ENCODE measurements at places on chromosomes 7 and 10.

DNA sequence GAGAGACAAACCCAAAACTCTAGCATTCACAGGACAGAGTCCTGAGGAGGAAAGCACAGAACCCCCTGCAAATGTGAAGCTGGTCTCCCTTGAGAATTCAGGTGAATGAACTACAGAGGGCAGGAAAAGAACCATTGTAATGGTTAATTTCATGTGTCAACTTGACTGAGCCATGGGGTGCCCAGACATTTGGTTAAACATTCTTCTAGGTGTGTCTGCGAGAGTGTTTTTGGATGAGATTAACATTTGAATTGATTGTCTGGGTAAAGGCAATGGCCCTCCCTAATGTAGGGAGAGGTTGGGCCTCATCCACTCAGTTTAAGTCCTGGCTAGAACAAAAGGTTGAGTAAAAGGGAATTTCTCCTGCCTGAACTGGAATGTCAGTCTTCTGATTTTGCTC is 15.7 kb upstream of the CDK1 start:
- DNase-seq, result no peak

GRCh38 chr7:86947929-86948328 is 111.5 kb downstream of the ELAPOR2 start:
- no peak for DNase-seq

DNA sequence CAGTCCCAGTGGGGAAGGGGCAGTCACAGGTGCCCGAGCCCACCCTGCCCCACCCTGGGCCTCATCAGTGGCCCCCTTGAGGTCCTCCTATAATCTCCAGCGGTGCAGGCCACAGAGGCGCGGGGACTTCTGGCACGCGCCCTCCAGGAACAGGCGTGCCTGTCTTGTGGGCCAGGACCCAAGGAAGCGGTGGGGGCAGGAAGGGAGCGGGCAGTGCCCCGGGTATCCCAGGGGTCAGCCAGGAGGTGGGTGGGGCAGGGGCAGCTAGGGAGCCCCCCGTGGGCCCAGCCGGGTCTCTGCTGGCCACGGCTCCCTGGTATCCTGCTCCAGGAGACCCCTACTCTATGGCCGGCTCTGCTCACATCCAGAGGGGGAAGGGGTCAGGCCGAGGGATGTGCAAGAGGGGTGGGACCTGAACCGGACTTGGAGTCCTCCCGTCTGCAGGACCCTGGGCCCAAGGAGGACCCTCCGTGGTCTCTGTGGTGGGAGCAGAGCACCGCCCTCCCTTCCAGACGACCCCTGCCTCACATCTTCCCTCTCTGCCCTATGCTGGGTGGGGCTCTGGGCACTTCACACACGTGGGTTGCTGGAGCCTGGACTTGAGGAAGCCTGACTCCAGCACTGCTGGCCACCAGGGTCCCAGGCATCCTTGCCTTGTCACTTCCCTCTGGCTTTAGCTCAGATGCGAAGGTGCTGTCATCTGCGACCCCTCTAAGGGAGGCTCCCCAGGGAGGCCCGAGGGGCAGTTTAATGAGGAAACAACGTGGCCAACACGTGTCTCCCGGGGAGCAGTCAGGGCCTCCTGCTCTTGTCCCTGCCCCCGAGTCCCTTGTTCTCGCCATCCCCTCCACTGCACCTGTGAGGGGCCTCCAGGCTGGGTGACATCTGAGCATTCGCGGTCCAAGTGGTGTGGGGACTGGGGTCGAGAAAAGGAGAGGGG is 18.3 kb upstream of the GRIFIN start:
- DNase-seq, result no peak

DNA sequence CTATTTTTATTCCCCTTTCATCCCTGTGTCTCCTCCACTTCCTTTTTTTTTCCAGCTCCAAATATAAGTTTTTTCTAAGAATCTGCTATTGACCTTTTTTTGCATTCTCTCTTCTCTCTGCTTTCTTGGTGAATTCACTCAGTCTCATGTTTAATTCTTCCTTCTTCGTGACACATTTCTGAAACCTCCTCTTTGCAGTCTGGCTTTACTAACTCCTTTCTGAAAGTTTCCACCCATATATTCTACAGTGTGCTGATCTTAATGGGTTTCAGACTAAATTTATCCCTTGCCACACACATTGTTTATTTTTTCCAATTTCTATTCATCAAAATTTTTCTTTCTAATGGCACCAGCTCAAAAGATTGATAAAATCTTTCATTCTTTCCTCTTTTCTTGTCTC is 47.8 kb upstream of the CALD1 start:
- no peak for DNase-seq

DNA sequence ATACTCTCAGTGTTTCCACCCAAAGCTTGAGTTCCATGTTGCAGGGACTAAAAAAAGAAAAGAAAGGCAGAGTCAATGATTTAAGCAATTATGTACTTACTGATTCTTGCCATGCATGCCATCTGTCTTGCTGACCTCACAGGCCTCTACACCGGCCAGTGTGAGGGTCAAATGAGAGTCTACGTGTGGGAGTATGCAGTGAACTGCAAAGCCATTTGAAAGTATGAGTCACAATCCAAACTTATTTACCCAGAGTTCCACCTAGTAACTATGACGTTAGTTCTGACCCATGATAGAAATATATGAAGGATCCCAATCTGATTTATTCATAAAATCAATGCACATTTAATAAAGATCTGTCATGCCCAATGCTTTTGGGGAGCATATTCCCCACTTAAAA is 26.5 kb downstream of the PDE1C start:
- DNase-seq, result no peak

GRCh38 chr10:24247841-24248240 is 38.9 kb downstream of the KIAA1217 start:
- DNase-seq, result no peak

Data from stimulated activated CD4-positive, alpha-beta T cell treated with anti-CD3 and anti-CD28 coated beads, Interleukin-4, amount 100 ng/mL, for 4 hours (primary cell).